ENCODE measurements at places on chromosomes 6 and 20. TPM values are rescaled to one million over a fixed set of nuclear protein-coding genes. Genes with fewer than 3 reads are reported as not detected.

DNA sequence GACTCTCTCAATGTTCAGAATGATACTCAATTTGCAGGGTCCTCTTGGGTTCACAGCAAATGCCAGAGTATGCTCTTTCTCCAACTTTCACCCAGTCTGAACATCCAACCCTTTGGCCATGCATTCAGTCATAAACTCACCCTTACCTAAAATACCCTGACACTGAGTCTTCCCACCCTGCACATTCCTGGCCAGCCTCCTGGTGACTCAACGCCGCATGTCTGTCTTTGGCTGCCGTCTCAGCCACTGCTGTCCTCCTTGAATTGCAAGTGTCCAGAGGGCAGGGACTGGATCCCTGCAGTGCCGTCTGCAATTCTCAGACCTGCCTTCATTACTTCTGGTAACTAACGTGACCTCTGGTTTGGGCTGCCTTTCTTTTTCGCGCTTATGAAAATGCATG is 593.4 kb downstream of the QKI start:
- no peak for DNase-seq

GRCh38 chr6:113625850-113626249 is 231.3 kb upstream of the MARCKS start:
- no peak for DNase-seq

- no peak for DNase-seq
These were observed 48.9 kb downstream of the ATXN1 start for GRCh38 chr6:16712255-16712930.

DNA sequence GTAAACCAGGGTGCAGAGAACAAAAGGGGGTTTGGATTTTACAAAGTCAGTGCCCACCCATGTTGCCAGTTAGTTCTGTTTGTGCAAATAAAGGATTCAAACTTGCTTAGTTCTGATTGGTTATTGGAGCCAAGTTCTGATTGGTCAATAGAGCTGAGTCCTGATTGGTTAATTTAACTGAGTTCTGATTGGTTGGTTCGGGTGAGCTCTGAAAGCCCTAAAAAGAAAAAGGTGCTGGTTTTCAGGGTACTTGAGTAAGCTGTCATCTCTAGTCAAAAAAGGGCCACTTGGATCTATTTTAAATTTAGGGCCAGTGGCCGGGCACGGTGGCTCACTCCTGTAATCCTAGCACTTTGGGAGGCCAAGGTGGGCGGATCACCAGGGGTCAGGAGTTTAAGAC is 47.6 kb downstream of the SCGN start:
- no peak for DNase-seq

- no peak for DNase-seq
These were observed 29.4 kb downstream of the TRPC4AP start for GRCh38 chr20:35063168-35063567.

GRCh38 chr6:159865226-159865920 is 25.4 kb upstream of the MAS1 start:
- DNase-seq: no peak

DNA sequence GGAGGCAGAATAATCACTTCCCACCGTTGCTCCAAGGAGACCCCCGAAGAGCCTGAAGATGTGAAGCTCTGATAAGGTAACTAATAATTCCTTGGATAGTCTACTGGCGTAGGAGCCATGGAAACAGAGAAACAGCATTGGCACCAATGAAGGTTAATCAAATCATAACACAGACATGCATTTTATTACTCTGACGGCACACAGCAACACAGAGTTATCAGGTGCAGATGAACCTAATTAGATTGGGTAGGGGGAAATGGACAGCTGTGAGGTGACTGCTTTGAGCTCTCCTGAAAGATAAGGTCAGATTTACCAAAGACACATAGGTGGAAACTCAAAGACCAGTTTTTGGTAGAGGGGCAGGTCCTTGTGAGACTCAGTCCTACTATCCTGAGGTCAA is 544.0 kb upstream of the AGPAT4 start:
- no peak for DNase-seq

GRCh38 chr6:113647143-113647889 is 209.8 kb upstream of the MARCKS start:
- DNase-seq: no peak

DNA sequence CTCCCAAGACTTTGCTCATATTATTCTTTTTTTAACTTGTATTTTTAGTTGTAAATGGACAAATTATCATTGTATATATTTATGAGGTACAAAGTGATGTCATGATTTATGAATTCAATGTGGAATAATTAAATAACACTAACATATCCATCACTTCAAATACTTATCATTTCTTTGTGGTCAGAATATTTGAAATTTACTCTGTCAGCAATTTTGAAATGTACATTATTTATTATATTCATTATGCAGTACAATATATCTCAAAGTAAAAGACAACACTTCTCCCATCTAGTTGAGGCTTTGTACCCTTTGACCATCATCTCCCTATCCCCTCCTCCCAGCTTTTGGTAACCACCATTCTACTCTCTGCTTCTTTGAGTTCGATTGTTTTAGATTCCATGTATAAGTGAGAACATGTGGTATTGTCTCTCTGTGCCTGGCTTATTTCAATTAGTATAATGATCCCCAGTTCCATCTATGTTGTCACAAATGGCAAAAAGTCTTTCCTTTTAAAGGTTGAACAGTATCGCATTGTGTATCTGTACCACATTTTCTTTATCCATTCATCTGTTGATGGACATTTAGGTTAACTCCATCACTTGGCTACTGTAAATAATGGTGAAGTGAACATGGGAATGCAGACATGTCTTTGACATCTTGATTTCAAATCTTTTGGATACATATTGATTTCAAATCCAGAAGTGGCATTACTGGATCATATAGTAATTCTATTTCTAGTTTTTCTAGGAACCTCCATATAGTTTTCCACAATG is 197.2 kb downstream of the KIF6 start:
- DNase-seq: no peak

DNA sequence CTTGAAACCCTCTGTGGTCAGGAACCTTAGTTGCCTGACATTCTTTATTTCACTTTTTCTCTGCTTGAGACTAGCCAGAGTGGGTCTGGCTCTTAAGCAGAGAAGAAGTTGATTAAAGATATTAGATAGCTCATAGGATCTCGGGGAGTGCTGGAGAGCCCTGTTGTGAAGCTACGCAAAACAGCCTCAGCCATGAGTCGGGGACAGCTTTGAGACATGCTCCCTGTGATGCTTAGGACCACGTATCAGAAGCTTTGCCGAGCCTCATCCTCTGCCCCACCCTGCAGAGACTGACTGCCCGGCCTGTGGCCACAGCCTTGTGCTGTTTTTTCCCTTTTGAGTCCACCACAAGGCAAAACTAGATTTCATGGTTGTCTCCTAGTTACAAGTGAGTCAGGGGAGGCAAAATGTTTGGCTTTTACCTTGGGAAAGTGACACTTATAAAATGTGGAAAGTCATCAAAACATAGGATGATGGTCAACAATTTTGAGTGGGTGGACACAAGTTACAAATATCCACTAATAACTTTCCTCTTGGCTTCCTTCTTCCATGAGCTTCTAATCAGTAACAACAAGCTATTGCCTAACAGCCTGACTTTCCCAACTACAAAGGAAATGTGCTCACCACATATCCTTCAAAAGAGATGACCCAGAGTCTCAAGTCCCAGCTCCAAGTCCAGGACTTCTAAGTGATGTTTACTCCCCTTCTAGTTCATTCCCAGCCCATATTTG is 108.4 kb downstream of the JAG1 start:
- no peak for DNase-seq

DNA sequence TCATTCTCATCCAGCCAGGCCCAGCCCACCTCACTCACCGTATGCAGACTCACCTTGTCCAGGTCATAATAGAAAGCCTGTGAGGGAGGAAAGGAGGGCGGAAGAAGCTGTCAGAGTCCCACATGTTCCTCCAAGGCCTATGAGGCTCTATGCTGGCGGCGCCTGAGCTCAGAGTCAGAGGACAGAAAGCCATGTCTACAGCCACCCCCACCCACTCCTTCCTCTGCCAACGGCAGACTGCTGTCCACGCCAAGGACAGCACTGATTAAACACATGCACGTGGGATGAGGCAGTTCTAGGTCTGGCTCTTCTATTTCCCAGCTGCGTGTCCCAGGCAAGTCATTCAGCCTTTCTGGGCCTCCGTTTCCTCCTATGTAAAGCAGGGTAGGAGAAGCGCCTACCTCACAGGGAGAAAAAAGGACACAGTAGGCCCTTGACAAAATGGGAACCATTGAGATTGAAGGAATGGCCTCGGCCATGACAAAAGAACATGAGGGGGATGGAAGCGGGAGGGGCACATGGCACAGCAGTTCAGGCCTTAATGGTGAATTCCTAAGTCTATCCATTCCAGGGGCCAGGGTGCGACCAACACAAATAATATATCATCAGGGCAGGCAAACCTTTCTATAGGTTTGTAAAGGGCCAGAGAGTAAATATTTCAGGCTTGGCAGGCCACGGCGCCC is 80.1 kb downstream of the RIPOR3 start:
- no peak for DNase-seq

- no peak for DNase-seq
These were observed 12.9 kb upstream of the CBLN4 start for GRCh38 chr20:56018194-56018593.

DNA sequence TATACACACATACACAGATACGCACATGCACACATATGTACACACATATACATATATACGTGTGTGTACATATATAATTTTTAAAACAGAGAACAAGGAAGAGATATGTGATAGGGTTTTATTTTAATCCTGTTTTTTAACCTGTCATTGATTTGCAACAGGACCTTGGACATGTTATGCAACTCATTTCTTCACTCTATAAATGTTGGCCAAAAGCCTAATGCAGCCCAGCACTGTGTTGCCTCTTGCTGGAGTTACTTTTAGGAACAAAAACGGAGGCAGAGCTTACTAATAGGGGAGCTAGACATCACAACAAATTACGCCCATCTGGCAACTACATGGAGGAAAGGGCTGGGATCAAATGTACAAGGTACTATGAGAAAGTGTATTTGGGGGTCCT is 179.9 kb upstream of the TAB2 start:
- no peak for DNase-seq

GRCh38 chr6:168188369-168189199 is 109.6 kb upstream of the FRMD1 start:
- no peak for DNase-seq

GRCh38 chr20:25016471-25016870 is 23.9 kb upstream of the APMAP start:
- DNase-seq: no peak

DNA sequence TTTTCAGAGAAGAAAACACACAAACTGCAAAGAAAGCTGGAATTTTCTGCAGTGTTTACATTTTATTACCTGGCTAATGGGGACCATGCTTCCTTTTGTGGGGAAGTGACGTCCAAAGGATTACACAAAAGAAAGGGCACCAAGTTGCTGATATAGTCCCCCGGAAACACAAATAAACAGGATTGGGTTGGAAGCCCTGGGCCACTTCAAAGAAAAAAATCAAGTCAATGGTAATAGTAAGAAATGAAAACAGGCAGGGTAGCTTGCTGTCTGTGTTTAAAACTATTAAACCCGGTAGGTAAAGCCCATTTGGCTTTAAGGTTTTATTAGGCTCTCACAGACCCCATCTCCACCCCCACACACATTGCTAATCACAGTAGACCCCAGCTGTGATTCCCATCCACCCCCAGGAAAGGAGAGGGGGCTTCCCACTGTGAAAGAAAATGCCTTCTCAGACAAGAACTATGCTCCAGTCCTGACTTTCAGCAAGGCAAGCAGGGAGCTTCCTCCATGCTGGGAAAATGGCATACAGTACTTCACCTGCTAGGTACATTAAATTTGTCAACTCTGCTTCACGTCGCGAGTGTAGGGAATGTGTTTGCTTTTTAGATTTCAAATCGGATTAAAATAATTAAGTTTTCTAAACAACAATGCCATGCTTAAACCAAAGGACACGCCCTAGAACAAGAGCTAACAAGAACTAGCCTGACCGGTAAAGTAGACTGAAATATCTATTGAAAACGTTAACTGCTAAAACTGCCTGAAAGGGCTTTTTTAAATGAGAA is 1.1 kb downstream of the PERP start:
- peak; percentile 40 for DNase-seq

GRCh38 chr6:13425943-13426931 is 61.2 kb downstream of the GFOD1 start:
- DNase-seq: no peak

DNA sequence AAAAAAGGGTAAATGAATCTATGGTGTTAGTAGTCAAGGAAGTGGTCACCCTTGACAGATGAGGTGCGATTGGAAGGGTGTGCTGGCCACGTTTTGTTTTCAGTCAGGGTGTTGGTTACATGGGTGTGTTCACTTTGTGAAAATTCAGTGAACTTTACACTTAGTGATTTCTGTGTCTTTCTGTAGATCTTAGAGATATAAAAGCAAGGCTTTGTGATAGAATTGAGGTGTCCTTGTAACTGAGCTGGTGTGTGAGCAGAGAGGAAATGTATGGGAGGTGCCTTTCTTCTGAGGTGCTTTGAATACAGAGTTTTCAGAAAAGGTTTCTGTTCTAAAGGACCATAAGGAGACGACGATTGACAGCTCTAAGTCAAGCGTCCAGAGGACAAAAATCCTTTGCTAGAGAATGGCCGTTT is 90.5 kb downstream of the SAMD3 start:
- DNase-seq: no peak

GRCh38 chr20:32071395-32072167 is 19.5 kb downstream of the HCK start:
- no peak for DNase-seq

DNA sequence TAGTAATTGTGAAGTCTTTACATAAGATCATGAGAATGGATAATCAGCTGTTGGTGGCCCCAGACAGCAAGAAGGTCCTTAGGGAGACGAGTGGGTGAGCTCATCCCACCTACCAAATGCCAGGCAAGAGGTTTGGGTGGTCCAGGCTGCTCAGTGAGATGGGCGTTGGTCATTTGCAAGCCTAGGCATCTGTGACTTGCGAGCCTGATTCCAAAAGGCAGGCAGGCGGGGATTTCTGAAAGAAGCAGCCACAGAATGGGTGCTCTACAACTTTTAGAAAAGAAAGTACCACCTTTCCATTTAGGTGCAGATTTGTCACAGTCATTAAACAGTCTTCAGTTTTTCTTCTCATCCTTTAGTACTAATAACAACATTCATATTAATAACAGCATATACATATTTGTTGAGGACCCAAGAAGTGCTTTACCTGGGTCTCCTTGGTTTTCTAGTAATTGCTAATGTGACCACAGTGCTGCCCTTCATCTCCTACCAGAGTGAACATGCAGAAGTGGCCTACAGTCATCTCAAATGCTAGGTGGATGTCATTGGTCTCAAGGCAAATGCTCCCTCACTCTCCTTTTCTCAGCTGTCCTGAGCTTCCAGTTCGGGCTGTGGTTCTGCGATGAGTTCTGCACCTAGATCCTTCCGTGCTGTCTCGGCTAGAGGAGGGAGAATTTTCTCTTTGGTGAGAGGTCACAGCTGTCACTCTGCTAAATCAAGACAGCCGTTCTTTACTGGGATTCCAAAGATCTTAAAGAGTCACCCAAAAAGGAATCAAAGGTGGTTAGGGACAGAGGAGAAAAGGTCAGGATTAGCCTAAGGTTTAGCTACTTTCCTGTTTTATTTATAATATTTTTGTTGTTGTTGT is 2.7 kb downstream of the WRNIP1 start:
- no peak for DNase-seq

The NOTCH4 gene
- 2.4 TPM for total RNA-seq

The UBE2C gene
- 249 TPM for total RNA-seq

The TBXT gene
- total RNA-seq: 0.15 TPM

The LY6G6F gene
- total RNA-seq: not detected

The FOXC1 gene
- total RNA-seq: 10.7 TPM

The FAM217A gene
- not detected for total RNA-seq

The PTK6 gene
- 0.32 TPM for total RNA-seq
